Tibial artery (tissue), 4 donors: ENCODE measurements at places on chromosomes 16 and 17.

DNA sequence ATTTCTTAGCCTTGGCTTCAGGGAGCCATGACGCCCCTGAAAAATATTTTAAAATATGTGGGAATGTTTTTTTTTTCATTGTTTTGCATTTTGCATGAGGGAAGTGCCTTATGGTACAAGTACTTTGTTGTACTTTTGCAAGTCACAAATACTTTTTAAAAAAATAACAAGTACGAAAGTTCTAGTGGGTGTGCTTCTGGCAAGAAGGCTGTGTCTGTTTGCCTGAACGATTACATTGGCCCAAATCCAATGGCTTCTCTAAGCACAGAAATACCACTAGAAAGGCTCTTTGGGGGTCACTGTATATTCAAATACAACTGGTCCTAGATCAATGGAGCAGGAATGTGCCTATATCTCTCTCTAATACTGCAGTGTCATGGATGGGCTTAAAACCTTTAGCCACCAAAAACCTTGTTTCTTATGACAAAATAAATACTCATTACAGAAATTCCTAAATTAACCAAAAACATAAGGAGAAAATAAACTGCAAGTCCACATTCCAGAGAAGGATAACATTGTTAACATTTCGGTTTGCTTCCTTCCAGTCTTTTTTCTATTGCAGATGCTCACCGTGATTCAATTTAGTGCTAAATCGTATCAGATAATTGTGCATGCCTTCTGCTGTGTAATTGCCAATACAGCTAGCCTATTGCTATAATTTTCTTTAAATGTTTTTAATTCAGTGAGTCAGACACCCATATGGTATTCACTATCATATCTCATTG is 97.4 kb downstream of the VAT1L start:
- DNase-seq = no peak
- H3K27me3 ChIP-seq = no peaks in the 10 kb centered on the region
- H3K27ac ChIP-seq = peak overlapping the region; percentile 52
- H3K4me1 ChIP-seq = peaks cover 25% of the 10 kb centered on the region

DNA sequence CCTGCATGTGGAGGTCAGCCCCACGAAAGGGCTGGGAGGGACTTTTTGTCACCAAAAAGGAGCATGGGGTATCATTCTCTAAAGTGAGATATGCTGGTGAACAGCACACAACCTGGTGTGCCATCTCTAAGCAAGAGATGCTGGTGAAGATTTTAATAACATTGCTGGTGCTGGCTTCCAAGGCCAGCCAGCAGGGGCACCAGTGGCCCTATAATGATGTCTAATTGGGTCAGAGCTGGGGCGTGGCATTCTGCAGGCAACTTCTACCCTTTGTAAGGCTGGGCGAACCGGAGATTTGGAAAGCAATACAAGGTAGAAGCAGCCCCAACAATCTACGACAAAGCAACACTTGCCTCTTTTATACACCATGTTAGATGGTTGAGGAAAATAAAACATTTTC is 16.8 kb downstream of the SDR42E1 start:
- H3K27ac ChIP-seq = no peak overlapping the region
- no peak for DNase-seq
- no peaks in the 10 kb centered on the region for H3K36me3 ChIP-seq
- no peak overlapping the region for H3K4me3 ChIP-seq

DNA sequence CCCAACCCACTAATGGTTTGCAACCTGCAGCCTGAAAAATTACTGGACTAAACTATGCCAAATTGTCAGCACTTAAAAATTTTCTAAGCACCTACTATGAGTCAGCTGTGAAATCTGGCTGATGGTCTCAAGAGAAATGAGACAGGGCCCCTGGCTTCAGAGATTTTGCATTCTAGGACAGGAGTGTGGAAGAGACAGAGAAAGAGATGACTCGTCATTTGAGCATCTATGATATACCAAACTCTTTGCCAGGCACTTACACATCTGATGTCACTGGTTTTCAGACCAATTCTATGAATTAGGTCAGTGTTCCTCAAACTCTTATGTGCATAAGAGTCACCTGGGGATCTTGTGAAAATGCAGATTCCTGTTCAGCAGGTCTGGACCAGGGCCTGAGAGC is 44.4 kb downstream of the CLEC19A start:
- DNase-seq = no peak
- H3K4me1 ChIP-seq = no peaks in the 10 kb centered on the region
- H3K27me3 ChIP-seq = no peaks in the 10 kb centered on the region
- no peak overlapping the region for H3K4me3 ChIP-seq
- no peaks in the 10 kb centered on the region for H3K36me3 ChIP-seq

DNA sequence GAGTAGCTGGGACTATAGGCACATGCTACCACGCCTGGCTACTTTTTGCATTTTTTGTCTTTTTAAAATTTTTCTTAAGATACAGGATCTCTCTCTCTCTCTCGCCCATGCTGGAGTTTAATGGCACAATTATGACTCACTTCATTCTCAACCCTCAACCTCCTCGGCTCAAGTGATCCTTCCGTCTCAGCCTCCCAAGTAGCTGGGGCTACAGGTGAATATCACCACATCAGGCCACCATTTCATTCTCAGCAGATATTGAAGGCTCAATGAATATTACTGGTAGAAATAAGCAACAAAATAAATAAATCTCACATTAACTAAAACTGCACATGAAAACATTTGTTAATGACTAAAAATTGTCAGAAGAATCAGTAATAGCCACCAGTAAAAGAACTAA is 41.7 kb downstream of the BRIP1 start:
- no peaks in the 10 kb centered on the region for H3K4me1 ChIP-seq
- H3K27ac ChIP-seq = no peak overlapping the region
- no peak for DNase-seq
- H3K36me3 ChIP-seq = no peaks in the 10 kb centered on the region
- H3K4me3 ChIP-seq = no peak overlapping the region
- no peaks in the 10 kb centered on the region for H3K27me3 ChIP-seq

DNA sequence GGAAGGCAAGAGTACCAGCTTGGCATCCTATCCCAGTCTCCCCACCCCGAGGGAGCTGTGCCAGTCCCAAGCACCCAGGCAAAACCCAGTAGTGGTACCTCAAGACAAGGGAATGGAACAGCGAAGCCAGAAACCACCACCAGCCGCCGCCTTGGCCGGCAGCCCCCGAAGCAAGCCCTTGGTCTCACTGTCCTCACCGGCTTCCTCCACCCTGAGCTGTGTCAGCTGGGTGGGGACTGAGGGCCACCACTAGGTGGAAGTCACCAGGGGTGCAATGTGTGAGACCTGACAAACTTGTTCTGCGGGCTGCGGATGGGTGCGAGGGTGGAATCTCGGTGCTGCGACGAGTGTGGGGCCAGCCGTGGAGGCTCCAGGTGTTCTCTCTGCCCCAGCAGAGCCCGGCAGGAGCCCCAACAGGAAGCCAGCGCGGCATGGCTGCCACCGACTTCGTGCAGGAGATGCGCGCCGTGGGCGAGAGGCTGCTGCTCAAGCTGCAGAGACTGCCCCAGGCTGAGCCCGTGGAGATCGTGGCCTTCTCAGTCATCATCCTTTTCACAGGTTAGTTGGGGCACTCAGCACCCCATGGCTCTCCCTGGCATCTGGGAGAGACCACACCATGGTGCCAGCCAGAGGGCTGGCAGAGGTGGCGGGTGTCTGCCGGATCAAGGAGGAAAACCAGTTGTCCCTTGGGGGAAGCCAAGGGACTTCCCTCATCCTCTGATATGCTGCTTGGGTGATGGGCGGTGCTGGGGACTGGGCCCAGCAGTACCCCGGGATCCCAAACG is 6.7 kb downstream of the SMIM5 start:
- no peak for DNase-seq
- no peak overlapping the region for H3K4me3 ChIP-seq
- H3K27ac ChIP-seq = no peak overlapping the region
- no peaks in the 10 kb centered on the region for H3K27me3 ChIP-seq
- no peaks in the 10 kb centered on the region for H3K4me1 ChIP-seq
- H3K36me3 ChIP-seq = no peaks in the 10 kb centered on the region

DNA sequence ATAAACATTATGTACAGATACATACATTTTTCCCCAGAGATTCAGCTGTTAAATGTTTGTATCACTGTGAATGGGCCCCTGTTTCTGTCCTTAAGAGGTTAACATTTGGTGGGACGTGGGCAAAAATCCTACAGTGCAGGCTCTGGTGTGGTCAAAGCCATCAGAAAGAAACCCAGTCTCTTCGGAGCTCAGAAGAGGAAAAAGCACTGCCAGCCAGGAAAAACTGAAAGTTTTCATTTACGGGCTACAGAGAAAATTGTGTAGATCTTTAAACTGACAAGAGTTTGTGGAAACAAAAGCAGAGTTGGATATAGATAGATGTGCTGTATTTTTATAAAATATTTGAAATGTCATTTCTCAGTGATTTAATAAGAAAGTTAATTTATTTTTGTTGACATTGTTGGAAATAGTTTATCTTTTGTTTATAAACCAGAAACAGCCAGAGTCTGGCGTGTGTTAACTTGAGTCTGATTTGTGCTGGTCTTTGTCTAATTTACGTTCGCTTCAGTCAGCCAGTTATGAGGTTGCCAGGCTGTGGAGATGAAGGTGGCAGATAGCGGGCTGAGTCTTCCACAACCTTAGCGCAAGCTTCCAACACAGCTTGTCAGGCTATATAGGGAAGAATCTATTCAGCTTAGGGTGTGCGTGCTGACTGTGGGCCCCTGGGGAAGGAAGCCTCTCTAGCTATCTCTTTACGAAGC is 9.5 kb upstream of the TEKT3 start:
- H3K4me1 ChIP-seq = peaks cover 4% of the 10 kb centered on the region
- DNase-seq = peak; percentile 22
- H3K27ac ChIP-seq = peak overlapping the region; percentile 43
- H3K4me3 ChIP-seq = no peak overlapping the region

DNA sequence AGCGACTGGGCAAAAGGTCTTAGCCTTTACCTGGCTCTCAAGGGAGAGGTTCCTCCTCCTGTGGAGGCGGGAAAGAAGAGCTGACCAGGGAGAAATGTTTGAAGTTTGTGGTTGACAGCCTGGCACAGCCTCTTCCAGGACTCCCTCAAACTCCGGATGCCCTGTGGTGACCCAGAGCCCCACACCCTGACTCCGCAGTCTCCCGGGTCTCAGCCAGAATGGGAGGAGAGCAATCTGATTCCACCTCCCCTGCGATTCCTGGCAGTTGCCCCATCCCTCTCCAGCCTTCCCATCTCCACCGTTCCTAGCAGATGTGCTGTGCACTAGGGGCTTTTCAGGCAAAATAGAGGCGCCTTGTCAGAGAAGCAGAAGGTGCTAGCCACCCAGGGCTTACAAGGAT is 5.5 kb upstream of the DNAI2 start:
- H3K4me3 ChIP-seq = no peak overlapping the region
- H3K36me3 ChIP-seq = no peaks in the 10 kb centered on the region
- H3K27me3 ChIP-seq = no peaks in the 10 kb centered on the region
- no peaks in the 10 kb centered on the region for H3K4me1 ChIP-seq

- H3K36me3 ChIP-seq = peaks cover 59% of the 10 kb centered on the region
- no peaks in the 10 kb centered on the region for H3K27me3 ChIP-seq
- no peak overlapping the region for H3K4me3 ChIP-seq
- no peak overlapping the region for H3K27ac ChIP-seq
Observed at GRCh38 chr17:63751806-63752205, 10.2 kb upstream of the STRADA start.

- DNase-seq = no peak
- no peaks in the 10 kb centered on the region for H3K4me1 ChIP-seq
- no peaks in the 10 kb centered on the region for H3K27me3 ChIP-seq
- H3K36me3 ChIP-seq = no peaks in the 10 kb centered on the region
- no peak overlapping the region for H3K4me3 ChIP-seq
Observed at GRCh38 chr17:14762736-14763479, 462.0 kb downstream of the HS3ST3B1 start.

- peak overlapping the region; percentile 99 for H3K4me3 ChIP-seq
- H3K27me3 ChIP-seq = no peaks in the 10 kb centered on the region
- peak; percentile 38 for DNase-seq
- H3K36me3 ChIP-seq = no peaks in the 10 kb centered on the region
- H3K4me1 ChIP-seq = peaks cover 46% of the 10 kb centered on the region
Observed at GRCh38 chr17:81518785-81519283, 6.2 kb upstream of the ACTG1 start.

GRCh38 chr16:48317614-48318315 is 67.4 kb downstream of the SIAH1 start:
- no peaks in the 10 kb centered on the region for H3K27me3 ChIP-seq
- H3K27ac ChIP-seq = no peak overlapping the region
- H3K4me3 ChIP-seq = no peak overlapping the region

GRCh38 chr16:73059779-73060615 is 12.1 kb upstream of the ZFHX3 start:
- DNase-seq = peak; percentile 61
- H3K4me1 ChIP-seq = no peaks in the 10 kb centered on the region
- no peaks in the 10 kb centered on the region for H3K27me3 ChIP-seq
- H3K27ac ChIP-seq = peak overlapping the region; percentile 99
